ENCODE measurements at places on chromosomes 7 and 10.

- no peak for DNase-seq
These were observed 4.8 kb downstream of the SLIT1 start for GRCh38 chr10:97180986-97181385.

GRCh38 chr10:132590094-132590751 lies 52.6 kb downstream of the INPP5A start:
- DNase-seq = no peak

- no peak for DNase-seq
These were observed 403 bp downstream of the CDK6 start for GRCh38 chr7:92835851-92836488.

DNA sequence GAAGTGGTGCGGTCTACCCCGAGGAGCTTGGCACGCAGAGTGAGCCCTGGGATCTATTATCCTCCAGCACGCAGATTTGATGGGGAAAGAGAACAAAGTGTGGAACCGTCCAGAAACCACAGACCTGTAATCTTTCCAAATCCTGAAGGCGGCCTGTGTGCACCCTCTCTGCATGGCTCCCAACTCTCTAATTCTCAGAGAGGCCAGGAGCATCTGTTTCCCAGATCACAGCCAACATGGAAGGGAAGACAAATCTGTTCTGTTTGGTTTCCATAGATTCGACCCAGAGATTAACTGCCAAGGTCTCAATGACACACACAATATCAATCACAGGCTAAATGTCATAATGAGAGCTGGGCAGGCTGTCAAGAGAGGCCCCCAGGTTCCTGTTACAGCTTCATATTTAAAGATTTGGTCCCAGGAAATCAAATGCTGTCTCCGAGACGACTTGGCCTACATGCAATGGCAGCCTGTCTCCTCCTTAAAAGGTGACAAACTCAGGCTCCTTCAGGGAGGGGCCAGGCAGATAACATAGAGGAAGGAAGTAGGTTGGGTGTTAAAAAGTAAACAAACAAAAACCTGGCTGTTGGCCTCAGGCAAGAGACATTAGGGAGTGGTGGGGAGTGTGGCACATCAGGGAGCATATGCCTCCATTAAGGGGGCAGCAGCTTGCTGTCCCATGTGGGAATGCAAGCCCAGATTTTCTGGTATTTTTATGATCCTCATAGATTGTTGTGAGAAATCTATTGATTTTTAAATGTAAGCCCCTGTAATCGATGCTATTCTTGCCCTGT lies 48.8 kb upstream of the SAMD8 start:
- no peak for DNase-seq

DNA sequence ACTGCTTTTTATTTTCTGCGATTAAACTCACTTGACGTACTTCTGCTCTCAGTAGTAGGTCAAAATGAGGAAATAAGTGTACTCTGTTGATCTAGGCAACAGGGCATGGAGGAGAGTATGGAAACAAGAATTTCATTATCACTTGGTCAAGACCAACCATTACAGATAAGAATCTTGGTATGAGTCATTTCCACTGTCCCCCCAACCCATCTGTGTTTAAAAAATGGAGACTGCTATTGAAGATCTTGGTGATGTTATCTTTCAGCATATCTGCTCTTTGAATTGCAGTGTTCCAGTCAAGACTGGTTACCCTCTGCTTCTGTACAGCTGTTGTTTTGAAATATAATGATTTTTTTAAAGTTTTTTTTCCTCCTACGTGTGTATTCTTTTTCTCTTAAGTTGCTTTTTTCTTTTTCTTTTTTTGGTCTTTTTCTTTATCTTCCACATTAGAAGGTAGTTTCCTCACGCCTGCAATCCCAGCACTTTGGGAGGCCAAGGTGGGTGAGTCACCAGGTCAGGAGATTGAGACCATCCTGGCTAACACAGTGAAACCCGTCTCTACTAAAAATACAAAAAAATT lies 11.7 kb downstream of the STAM start:
- peak; percentile 76 for DNase-seq

- no peak for DNase-seq
These were observed 116.6 kb downstream of the PTPN20 start for GRCh38 chr10:47027784-47028260.

- DNase-seq = no peak
These were observed 246.8 kb downstream of the MAD1L1 start for GRCh38 chr7:1985936-1986335.

DNA sequence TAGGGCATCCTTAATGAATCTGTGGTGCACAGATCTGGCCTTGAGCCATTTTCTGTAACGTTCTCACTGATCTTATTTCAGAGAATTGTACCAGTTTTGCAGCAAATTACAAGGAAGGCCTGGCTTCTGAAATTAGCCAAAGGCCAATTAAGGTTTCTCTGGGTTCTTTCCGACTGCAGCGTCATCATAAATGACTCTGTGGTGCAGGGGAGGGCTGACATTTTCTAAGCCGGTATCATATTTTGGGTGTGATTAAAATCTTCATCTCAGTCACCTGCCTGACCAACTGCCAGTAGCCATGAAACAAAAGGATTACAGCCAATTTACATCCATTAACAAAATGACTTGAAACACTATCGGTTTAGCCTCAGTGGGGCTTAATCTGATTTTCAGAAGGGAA lies 363.7 kb downstream of the ADRA2A start:
- no peak for DNase-seq

DNA sequence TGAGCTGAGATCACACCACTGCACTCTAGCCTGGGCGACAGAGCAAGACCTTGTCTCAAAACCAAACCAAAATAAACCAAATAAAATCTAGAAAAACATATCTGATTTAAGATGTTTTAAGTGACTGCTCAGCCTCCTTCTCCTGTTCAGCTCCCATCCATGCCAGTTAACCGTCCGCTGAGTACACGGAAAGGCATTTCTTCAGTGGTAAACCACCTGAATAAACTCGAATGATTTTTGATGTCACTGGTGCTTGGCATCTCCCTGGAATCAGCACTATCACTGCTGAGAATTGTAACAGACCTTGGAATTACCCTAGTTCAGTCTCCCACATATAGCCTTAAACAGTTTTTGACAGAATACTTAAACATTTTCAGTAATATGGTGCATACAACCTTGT lies 24.1 kb upstream of the NRCAM start:
- no peak for DNase-seq

DNA sequence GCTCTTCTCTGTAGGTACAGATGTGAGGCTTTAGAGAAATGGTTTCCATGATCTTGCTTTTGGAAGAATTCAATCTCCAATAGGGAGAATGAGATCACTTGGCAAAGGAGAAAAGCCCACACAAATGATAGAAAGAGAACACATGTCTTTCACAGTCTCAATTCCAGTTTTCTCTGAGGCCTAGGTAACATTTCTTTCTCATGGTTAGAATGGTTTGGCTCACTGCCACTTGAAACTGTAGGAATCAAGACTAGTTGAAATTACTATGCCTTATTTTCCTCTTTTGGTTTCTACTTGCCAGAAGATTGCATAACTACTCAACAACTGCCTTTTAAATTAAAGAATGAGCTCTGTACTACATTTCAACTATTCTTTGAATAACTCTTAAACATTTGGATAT lies 276.5 kb upstream of the TEX47 start:
- DNase-seq = no peak

DNA sequence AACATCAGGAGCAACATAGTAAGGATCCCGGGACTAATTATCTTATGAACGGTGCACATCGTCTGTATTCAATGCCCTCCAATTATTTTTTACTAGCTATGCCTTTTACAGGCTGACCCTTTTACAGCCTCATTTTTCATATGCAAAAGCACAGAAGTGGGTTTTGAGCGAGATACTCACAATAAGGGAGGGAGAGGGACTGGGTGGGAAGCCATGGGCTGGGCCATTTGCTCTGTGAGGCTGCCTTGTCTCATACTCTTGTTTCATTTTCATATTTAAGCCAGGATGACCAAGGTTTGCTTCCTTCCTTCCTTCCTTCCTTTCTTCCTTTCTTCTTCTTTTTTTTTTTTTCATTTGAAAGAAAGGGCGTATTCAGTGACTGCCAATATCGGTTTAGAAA lies 259.3 kb downstream of the TRIL start:
- DNase-seq = no peak

GRCh38 chr7:111744501-111745155 lies 182.3 kb upstream of the IMMP2L start:
- no peak for DNase-seq

Data from T1000 (cell line).